ENCODE measurements at places on chromosomes 12 and 14.
A peak's percentile ranks its signal among the peaks of the same experiment; 100 is the strongest.

DNA sequence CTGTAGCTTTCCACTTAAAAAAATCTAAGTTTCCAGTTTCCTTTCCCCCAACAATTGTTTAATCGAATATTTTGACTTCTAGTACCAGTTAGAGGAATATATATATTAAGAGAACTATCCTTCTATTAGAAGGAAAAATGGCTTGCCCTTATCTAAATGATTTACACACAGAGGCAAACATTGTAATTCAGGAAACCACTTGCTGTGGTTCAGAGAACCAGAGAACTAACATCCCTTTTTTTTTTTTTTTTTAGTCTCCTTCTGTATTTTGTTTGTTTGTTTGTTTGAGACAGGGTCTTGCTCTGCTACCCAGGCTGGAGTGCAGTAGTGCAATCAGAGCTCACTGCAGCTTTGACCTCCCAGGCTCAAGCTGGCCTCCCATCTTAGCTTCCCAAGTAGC lies 746.6 kb downstream of the VRK1 start:
- no peak for DNase-seq

- peak; percentile 71 for DNase-seq
Measured at GRCh38 chr12:50221228-50222008, 54.2 kb upstream of the CERS5 start.

DNA sequence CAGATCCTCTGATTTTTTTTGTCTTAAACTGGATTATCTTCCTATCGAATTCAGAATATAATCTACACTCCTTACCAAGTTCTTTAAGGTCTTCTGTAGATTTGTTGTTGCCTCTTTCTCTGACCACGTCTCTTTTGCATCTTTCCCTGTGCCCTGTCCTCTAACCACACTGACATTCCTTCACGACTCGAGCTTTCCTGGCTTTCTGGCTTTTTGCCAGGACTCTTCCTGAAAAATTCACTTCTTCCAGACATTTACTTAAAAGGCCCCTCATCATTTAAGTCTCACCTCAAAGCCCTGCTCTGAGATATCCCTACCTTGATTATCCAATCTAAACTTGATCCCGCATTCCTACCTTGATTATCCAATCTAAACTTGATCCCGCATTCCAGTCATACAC lies 422.3 kb upstream of the DCN start:
- no peak for DNase-seq

DNA sequence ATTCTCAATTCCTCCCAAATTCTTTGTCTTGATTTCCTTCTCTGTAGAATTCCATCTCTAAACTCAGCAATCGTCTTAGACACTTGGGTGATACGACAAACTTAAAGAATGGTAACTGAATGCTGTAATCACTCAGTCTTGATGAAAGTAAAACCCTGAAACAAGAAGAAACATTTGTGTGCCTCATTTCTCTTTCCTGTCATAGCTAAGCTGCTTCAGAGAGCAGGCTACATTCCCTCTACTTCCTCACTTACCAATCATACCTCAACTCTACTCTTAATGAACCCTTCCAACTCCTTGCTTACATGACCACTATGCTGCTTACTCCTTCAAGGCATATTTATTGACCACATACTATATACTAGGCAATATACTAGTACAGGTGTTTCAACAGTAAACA lies 8.3 kb downstream of the MAP4K5 start:
- no peak for DNase-seq

DNA sequence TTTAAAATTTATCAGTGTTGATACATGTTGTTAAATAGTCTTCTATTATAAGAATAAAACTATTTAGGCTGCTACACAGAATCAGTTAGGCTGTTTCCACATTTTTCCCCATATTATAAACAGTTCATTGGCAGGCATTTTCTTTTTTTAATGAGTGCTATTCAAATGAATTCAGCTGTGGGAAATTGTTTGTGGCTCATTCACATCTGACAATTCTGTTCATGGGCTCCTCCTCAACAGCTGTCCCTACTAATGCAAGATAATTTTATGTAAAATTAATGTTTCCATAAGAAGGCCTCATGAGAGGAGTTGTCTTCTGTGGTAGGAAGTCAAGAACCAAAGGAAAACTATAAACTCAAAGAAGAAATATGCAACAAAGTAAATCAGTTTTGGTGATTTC lies 218.0 kb downstream of the PPFIA2 start:
- DNase-seq = no peak

DNA sequence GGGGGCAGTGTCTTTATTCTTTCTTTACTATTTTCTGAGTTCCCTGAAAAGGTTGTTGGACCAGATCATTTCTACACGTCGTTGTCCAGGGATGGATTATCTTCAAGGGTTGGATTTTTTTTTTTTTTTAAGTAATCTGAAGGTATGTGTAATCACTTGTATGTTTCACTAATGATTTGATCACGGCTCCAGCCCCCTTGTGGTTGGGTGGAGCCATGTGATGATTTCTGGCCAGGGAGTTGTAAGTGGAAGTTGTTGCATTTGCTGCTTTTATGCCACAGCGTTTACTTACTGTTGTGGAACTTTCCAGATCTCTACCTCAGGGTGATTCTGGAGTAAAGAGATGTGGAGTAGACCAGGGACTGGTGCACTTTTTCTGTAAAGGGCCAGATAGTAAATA lies 390.3 kb downstream of the AACS start:
- no peak for DNase-seq

DNA sequence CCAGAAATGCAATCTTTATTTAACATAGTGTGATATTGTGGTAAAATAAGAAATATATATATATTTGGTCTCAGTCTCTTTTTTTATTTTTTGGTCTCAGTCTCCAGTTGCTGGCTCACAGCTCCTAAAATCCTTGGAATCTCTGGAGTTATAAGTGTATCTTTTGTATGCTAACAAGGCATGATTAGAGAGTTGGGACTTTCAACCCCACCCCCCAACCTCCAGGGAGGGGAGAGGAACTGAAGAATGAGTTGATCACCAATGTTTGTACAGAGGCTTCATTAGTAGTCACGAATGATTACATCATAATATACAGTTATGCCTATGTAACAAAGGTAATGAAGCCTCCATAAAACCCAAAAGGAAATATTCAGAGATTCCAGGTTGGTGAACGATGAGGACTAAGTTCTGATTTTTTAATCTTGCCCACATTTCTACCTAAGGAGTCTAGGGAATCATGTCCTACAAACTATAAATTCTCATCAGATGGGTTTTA lies 22.8 kb upstream of the LALBA start:
- DNase-seq = peak; percentile 44

Measured in epithelial cell of esophagus (primary cell).